ENCODE measurements at places on chromosomes 3 and 15. TPM values are rescaled to one million over a fixed set of nuclear protein-coding genes. Genes with fewer than 3 reads are reported as not detected.
A peak's percentile ranks its signal among the peaks of the same experiment; 100 is the strongest.

DNA sequence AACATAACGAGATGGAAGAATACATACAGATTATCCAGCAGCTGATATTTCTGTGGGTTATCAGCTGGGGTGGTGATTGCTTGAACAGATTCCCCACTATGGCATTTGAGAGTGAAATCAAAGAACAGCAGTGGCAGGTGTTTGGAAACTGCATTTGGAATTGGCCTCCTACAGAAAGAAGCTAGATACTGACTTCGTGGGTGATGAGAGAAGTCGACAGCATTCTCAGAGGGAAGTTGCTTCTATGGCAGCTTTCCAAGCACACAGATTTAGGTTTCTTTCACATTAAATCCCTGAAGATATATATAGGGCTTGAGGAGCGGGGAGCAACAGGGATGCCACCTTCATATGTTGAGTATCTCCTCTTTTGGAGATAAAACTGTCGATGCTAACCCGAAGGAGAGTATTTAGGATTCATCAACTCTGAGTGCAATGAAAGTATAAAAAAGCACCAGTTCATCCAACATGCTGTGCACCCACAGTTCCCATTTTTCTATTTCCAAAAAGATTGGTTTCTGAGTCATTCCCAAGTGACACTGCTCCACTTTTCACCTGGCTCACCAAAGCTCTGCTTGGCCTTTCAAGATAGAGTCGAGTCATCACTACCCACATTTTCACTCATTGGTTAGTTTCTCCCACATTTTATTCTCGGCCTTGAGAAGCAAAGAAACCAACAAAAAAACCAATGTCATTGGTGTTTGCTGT, 579.8 kb upstream of the SUCLG2 start:
- no peak for DNase-seq
- no peaks in the 10 kb centered on the region for H3K4me1 ChIP-seq
- no peaks in the 10 kb centered on the region for H3K27me3 ChIP-seq

DNA sequence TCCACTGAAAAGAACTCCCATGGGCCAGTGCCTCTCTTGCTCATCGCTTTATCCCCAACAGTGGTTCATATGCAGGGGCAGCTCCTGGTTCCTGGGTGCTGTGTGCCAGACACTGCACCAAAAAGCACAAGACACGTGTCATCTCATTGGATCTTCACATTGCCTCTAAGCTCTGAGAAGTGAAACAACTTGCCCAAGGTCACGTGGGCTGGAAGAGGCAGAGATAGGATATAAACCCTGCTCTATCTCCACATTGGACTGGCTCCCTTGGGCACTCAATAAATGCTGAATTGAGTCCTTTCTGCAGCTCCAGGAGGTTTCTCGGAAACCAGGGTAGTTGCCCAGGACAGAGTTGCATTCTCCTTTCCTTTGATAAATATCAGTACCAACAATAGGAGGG, 88.1 kb downstream of the SRGAP3 start:
- H3K4me3 ChIP-seq = no peak overlapping the region
- peaks cover 4% of the 10 kb centered on the region for H3K4me1 ChIP-seq
- peaks cover 2% of the 10 kb centered on the region for H3K27me3 ChIP-seq
- no peaks in the 10 kb centered on the region for H3K36me3 ChIP-seq
- no peak for DNase-seq

DNA sequence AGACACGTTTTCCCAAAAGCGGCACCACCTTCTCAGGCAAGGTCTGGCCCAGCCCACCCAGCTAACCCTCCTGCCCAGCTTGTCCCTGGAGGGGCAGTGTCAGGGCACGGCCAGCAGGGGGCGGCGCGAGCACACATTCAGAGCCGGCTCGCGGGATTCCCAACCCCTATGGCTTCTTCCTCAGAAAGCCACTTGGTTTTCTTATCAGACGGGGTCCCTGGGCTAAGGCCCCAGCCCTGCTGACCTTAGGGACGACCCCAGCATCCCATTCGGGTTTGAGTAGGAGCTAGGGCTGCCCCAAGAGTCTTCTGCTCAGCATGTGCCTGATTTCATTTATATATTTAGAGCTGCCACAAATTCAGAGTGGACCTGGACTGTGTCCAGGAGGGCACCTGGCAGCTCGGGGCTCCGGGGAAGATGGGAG, 14.5 kb downstream of the RLBP1 start:
- H3K4me1 ChIP-seq = no peaks in the 10 kb centered on the region
- DNase-seq = peak; percentile 82
- no peaks in the 10 kb centered on the region for H3K36me3 ChIP-seq
- H3K27ac ChIP-seq = no peak overlapping the region

DNA sequence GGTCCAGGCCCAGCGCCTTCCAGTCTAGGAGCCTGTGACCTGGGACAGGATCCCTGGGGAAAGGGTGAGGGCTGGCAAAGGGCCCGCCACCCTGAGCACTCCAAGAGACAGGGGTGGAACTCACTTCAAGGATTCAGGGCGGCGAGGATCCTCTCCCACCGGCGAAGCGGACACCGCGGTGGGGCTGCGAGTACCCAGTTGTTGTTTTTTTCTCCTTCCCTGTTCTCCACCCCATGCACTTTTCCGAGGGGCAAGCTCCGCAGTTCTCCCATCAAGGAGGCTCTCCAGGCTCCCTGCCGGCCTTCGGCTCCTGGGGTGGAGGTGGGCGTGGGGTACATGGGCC, 387 bp upstream of the PAQR5 start:
- H3K27ac ChIP-seq = no peak overlapping the region
- no peak for DNase-seq
- H3K36me3 ChIP-seq = no peaks in the 10 kb centered on the region
- H3K4me1 ChIP-seq = no peaks in the 10 kb centered on the region
- H3K4me3 ChIP-seq = peak overlapping the region; percentile 57

- no peak overlapping the region for H3K4me3 ChIP-seq
- H3K27me3 ChIP-seq = no peaks in the 10 kb centered on the region
- H3K36me3 ChIP-seq = no peaks in the 10 kb centered on the region
- H3K4me1 ChIP-seq = peaks cover 4% of the 10 kb centered on the region
- DNase-seq = no peak
Measured at GRCh38 chr15:38842226-38842625, 277.6 kb upstream of the RASGRP1 start.

DNA sequence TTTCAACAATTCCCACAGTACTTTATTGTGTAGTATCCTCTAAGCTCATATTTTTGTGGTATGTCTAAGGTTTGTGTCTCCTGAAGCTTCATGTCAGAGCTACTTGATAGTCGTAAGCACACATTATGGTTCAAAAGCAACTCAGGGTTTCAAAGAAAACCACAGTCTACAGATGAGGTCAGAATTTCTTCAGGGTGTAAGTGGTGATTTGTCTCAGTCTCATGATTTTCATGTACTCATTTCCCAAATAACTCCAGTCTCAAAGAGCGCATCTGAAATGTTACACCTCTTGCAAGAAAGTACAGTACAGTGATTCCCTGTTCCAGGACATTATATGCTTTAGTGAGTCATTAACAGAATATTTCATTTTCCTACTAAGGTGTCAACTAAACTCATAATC, 47.5 kb upstream of the SSR3 start:
- H3K27me3 ChIP-seq = no peaks in the 10 kb centered on the region
- no peak overlapping the region for H3K4me3 ChIP-seq
- no peak for DNase-seq
- H3K27ac ChIP-seq = no peak overlapping the region

DNA sequence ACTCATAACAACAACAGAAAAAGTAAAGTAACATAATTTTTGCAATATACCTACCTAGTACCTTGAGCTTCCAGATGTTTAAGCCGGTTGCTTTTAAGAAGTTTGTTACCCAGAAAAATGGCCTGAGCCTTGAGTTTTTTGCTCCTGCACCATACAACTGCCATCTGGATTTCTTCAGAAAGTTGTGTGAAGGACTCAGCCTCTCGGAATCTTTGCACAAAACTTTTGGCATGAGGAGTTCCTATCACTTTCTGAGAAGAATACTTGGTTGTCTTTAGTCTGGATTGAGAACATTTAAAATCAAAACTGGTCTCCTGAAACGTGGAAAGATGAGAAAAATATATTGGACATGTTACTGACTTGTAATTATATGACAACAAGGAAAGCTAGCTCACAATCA, 17.3 kb downstream of the GTPBP8 start:
- no peaks in the 10 kb centered on the region for H3K27me3 ChIP-seq
- no peaks in the 10 kb centered on the region for H3K4me1 ChIP-seq
- H3K36me3 ChIP-seq = peaks cover 76% of the 10 kb centered on the region

- H3K27ac ChIP-seq = peak overlapping the region; percentile 66
- no peaks in the 10 kb centered on the region for H3K27me3 ChIP-seq
- no peak overlapping the region for H3K4me3 ChIP-seq
- DNase-seq = peak; percentile 80
- no peaks in the 10 kb centered on the region for H3K36me3 ChIP-seq
Measured at GRCh38 chr3:123543950-123544349, 40.9 kb downstream of the HACD2 start.

DNA sequence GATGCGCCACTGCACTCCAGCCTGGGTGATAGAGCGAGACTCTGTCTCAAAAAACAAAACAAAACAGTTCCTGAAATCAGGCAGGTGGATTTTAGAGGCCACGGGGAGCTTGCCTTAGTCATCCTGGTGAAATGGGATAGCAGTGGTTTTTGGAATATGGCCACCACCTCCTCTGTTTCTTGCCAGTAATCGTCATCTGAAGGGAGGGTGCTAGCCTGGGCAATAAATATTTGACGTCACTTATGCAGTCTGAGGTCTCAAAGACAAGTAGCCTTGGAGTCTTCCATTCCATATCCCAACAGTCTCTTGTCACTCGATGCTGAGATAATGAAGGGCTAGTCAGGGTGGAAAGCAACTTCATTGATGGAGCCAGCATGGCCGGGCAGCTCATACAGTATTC, 55.2 kb downstream of the KCNAB1 start:
- no peak overlapping the region for H3K27ac ChIP-seq
- no peak for DNase-seq
- no peak overlapping the region for H3K4me3 ChIP-seq
- H3K4me1 ChIP-seq = peaks cover 5% of the 10 kb centered on the region
- H3K27me3 ChIP-seq = no peaks in the 10 kb centered on the region

- H3K27ac ChIP-seq = no peak overlapping the region
- H3K27me3 ChIP-seq = no peaks in the 10 kb centered on the region
- H3K4me3 ChIP-seq = no peak overlapping the region
- no peaks in the 10 kb centered on the region for H3K36me3 ChIP-seq
- H3K4me1 ChIP-seq = peaks cover 47% of the 10 kb centered on the region
Measured at GRCh38 chr15:101242160-101242998, 9.5 kb downstream of the CHSY1 start.

GRCh38 chr3:133944181-133944580, 48.5 kb upstream of the RAB6B start:
- DNase-seq = no peak
- no peaks in the 10 kb centered on the region for H3K27me3 ChIP-seq
- no peak overlapping the region for H3K4me3 ChIP-seq
- H3K27ac ChIP-seq = no peak overlapping the region
- peaks cover 3% of the 10 kb centered on the region for H3K4me1 ChIP-seq

DNA sequence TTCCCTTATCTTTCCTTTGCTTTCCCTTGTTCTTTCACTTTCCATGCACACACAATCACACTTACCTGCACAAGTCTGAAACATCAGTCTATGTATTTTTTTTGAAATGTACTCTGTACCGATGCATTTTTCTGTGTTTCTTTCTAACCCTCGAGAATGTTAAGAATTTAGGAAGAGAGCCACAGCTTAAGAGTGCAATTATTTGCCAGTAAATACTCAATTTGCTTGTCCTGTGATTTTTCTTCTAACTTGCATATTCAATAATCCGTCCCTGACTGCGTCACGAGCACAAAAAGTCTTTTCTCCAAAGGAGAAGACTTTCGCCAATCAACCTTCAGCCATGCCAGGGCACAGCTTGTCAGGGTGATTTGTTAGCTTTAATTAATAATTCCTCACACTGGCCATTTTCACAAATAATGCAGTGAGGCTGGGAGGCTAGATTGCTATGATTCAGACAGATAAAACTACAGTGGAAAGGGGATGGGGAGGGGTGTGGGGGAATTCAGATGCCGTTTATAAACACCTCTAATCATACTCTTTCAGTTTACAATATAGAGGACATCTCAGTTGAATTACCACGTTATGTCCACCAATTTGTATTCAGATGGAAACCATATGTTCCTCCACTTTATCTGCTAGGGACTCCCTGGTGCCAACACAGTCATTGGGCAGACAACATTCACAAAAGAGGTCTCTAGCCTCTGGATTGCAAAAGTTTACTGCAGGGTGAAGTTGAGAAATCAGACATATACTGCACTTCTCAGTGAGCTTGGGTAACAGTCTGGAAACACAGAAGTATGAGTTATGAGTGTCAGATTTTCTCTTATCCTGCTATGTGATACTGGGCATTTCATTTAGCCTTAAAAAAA, 388.0 kb downstream of the ZBTB20 start:
- DNase-seq = peak; percentile 83
- no peak overlapping the region for H3K4me3 ChIP-seq
- no peaks in the 10 kb centered on the region for H3K27me3 ChIP-seq
- no peaks in the 10 kb centered on the region for H3K4me1 ChIP-seq

DNA sequence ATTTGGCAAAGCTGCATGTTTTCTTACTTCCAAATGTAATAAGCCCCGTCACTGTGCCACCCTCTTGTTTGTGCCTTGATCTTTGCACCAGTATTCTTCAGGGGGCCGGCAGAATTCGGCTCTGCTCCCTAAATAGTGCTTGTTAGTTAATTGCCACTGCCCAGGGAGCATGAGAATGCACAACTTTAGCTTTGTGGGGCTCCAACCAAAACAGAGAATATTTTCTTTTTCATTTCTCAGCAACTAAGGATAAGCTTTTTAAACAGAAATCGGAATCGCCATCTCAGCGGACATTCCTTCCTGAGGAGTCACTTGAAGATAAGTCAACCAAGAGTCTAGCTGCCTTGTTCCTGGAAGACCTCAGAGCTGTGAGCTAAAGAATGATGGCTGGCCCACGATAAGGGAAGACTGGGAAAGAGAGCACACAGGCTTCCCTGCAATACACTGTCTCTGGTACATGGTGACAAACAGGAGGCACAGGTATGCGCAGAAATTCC, 106.0 kb downstream of the LRIG1 start:
- H3K27me3 ChIP-seq = no peaks in the 10 kb centered on the region
- no peaks in the 10 kb centered on the region for H3K4me1 ChIP-seq
- H3K36me3 ChIP-seq = peaks cover 15% of the 10 kb centered on the region
- peak; percentile 61 for DNase-seq

DNA sequence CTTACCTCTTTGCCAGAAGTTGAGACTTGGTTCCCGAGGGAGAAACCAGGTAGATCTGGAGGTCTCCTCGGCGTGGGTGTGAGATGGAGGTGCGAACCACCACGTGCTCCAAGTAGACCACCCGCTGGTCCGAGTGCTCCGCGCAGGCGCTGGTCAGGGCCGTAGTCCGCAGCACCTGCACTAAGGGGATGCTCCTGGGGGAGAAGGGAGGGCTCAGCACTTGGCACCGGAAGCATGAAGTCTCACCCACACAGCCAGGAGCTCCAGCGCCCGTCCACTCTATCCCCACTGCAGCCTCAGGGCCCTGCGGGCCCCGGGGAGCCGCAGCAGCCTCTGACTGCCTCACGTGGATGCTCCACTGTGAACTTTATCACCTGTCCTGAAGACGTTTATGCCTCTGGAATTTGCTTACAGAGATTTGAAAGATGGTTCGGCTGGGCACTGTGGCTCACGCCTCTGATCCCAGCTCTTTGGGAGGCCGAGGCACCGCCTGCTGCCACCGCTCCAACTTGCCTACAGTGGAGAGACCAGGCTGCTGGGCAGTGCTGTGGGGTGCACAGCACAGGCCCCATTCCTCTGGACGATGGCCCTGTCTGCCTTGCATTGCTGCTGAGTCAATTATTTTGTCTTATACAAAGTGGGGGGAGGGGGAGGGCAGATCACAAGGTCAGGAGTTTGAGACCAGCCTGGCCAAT, 75.4 kb upstream of the SNRPA1 start:
- no peaks in the 10 kb centered on the region for H3K4me1 ChIP-seq
- no peaks in the 10 kb centered on the region for H3K27me3 ChIP-seq
- H3K27ac ChIP-seq = no peak overlapping the region
- DNase-seq = no peak
- H3K4me3 ChIP-seq = no peak overlapping the region

The CRYGS gene
- total RNA-seq = 1.3 TPM

The TBC1D5 gene
- 66.6 TPM for total RNA-seq

The JMJD7 gene
- total RNA-seq = 22.8 TPM

The CD86 gene
- not detected for total RNA-seq

The HIGD2B gene
- not detected for total RNA-seq

The GABRR3 gene
- not detected for total RNA-seq
